ENCODE measurements at places on chromosomes 1 and 21. TPM values are rescaled to one million over a fixed set of nuclear protein-coding genes. Genes with fewer than 3 reads are reported as not detected.

DNA sequence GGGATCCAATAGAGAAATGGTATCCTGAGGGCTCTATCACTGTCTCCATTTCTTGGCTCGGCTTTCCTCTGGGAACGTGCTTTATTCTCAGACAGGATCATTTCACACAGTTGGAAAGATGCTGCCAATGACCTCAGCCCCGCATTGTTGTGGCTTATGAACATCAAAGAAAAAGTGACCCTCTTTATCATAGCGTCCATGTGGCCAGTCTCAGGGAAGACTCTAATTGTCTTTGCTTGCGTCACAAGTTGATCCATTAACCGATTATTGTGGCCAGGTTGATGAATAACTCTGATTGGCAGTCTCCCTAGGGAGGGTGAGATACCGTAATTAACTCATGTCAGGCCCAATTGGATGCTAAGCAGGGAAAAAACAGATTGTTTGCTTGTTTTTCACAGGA is 10.4 kb upstream of the TMEM9 start:
- no peak for DNase-seq

GRCh38 chr1:184004935-184005334 is 32.6 kb downstream of the COLGALT2 start:
- DNase-seq: no peak

DNA sequence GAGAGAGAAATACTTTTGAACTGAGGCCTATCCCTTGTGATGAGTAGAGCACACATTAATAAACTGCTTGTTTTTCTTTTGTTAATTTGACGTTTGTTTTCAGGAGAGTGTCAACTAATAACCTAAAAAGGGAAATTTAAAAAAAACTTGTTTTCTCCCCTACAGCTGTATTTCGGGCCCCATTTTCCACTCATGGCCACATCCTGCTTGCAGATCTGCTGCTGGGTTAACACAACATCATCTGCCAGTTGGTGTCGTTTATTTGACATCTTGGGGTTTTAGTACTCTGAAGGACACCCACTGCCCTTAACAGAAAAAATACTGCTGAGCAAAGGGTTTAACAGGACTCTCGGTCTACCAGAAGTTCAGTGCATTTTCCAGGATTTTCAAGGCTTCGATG is 848 bp upstream of the PYHIN1 start:
- no peak for DNase-seq

DNA sequence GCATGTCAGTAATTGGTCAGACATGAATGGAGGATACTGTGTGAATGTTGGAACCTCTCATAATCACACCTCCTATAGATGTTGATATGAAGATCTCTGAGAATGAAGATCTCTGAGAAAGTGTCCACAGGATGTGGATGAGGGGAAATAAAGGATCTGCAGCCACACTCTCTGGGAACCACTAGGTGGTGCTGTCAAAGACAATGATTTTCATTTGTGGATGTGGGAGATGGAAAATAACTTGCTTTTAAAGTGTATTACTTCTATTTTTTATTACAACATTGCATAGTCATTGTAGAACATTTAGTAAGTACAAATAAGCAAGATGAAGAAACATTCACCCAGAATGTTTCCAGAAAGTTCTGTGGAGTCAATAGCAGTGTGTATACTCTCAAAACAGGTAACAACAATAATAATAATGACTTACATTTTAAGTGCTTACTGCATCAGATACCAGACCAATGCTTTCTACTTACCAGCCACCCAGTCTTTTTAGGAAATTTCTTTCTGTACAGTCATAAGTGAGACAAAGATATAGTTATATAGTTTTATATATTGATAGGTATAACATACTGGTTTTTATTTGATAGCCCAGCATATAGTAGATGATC is 128.2 kb downstream of the ATG4C start:
- no peak for DNase-seq

DNA sequence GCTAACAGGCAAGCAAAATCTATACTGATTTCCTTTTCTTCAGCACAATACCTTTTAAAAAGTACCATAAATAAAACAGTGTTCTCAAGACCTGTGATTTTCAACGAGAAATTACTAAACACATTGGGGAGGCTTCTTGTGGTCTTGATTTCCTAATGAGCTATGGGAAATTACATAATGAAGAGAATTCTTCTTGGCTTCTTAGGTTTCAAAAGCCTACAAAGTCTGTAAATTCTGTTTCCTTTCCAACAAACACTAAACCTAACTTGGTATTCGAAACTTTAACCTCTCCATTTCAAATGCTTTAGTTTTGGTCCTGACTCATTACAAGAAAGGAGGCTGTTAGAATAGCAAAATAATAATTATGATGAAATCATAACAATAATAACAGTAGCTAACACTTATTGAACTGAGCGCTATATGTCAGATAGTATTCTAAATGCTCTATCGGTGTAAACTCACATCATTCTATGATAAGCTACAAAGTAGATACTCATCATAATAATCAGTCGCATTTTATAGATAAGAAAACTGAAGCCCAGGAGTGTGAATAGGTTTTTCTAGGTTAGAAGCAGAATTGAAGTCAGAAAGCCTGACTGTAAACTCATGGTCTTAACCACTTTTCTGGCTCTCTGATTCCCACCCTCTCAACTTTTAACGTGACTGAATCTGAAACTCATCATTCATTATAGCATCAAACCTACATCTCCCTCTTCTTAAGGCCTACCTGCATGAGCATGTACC is 486.7 kb downstream of the SMYD3 start:
- no peak for DNase-seq

The ARHGEF2 gene
- total RNA-seq: 90.1 TPM

DNA sequence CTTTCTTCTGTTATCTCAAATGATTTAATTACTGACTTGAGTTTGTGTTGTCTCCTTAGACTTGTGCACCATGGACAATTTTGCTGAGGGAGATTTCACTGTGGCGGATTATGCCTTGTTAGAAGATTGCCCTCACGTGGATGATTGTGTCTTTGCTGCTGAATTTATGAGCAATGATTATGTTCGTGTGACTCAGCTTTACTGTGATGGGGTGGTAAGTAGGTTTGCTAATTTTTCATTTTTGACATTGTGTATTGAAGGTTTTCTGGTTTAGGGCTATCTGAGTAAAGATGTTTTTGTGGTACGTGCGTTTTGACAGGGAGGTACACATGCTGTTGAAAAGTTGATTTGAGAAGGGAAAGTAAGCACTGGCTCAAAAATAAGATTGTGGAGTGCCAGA is 14.1 kb downstream of the TTC3 start:
- DNase-seq: peak; percentile 29

DNA sequence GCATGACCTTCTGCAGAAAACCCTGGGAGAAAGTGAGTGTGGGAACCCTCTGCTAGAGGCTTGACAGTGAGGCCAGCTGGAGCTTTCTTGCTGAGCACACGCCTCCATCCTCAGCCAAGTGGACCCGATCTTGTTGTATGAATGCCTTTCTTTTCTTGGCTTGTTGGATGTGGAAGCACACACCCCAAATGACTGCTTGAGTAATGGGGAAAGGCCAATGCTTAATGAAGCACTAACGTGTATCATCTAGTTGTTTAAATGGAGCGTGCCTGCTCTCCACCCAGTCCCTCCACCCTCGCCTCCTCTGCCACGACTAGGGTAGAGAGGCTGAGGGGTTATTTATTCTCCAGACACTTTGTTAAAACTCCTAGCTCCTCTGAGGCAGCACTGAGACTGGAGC is 54.3 kb upstream of the IKBKE start:
- DNase-seq: no peak

All from HCT116 (cell line).